ENCODE measurements at places on chromosomes 1 and 21. TPM values are rescaled to one million over a fixed set of nuclear protein-coding genes. Genes with fewer than 3 reads are reported as not detected.
A peak's percentile ranks its signal among the peaks of the same experiment; 100 is the strongest.

GRCh38 chr1:42290130-42290529 is 44.9 kb downstream of the FOXJ3 start:
- DNase-seq: no peak

- DNase-seq: no peak
Observed at GRCh38 chr1:221076391-221076811, 197.2 kb downstream of the HLX start.

- DNase-seq: no peak
Observed at GRCh38 chr21:33383056-33383888, 19.9 kb upstream of the IFNGR2 start.

DNA sequence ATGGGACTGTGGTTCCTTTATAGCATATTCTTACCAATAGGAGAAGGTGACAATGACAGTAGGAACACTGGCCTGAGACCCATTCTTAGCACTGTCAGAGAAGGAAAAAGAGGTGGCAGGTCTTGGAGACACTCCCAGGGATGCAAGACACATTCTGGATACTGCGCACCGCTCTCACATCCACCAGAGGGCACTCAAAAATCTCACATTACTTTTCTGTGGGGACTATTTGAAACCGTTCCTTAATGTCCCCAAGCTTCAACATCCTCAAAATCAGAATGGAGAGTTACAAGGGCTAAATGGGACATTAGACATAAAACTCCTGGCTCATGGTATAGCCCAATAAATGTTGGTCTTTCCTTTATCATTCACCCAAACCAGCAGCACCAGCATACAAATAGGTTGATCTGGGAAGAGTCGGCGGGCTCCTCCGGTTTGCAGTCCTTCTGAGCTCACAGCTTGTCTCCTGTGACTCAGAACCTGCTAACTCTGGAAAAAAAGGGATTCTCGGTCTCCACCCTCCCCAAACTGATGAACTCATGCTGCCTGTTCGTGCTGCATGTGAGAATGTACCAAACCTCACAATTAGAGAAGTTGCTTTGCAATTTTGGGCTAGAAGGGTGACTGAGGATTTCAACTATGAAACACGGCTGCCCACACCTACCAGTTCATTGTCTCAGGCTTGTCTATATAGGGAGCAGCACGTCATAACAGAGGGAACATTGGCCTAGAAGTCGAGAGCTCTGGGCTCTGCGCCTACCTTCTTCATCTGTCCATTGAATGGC is 40.2 kb downstream of the IL12RB2 start:
- DNase-seq: peak; percentile 45

GRCh38 chr1:177256153-177257075 is 85.7 kb downstream of the BRINP2 start:
- DNase-seq: peak; percentile 60

DNA sequence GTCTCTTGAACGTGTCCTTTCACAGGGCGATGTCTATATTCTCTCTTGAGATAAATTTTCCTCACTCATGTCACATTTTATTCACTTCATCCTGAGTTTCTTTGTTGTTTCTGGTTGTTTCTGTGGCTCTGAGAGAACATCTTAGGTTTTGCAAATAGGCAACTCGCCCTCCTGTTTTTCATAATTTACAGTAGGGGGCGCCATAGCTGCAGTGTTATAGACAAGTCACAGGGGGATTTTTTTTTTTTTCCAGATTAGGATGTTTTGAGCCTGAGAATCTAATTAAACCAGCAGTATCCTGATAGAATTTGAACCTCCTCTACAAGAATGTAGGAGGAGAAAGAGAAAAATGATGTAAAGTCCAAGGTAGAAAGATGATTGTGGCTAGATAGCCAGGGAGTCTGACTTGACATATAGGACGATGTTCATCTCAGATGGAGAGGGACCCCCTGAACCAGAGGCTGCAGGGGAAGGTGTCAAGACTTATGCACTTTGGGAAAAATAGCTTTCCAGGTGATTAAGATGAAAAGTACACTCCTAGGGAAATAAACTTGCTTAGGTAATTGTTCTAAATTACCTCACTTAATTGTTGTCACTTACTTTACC is 76.3 kb downstream of the ZP4 start:
- DNase-seq: no peak

DNA sequence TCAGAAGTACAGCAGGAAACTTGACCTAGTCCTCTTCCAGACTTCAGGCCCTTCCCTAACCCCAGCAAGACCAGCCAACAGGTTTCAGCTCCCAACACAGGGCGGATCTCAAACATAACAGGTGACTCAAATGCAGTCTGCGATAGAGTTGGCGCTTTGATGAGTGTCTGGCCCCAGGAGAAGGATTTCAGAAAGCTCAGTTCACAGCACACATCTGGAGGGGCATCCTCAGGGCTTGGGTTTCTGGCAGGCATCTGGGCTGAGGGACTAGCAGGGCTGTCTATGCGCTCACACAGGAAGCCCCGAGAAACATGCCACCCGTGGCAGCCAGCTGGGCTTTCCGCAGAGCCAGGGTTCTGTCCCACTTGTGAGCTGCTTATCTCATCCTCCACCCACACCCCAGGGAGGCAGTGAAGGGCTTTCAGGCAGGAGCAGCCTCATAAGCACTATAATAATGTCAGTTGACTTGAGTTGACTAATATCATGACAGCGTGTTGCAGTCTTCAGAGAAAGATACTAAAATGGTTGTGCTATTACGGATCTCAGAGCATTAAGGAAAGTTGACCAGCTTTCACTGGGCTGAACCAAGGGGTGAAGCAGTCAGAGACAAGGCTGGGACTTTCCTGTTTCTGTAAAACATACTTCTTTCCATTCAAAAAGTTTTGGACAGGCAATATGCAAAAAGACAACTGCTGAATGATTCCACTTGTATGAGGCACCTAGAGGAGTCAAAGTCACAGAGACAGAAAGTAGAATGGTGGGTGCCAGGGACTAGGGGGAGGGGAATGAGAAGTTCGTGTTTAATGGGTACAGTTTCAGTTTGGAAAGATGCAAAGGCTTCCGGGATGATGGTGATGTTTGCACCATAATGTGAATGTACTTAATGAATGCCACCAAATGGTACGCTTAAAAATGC is 233.0 kb upstream of the IRF2BP2 start:
- no peak for DNase-seq

GRCh38 chr1:19819701-19820100 is 4.6 kb upstream of the RNF186 start:
- no peak for DNase-seq

DNA sequence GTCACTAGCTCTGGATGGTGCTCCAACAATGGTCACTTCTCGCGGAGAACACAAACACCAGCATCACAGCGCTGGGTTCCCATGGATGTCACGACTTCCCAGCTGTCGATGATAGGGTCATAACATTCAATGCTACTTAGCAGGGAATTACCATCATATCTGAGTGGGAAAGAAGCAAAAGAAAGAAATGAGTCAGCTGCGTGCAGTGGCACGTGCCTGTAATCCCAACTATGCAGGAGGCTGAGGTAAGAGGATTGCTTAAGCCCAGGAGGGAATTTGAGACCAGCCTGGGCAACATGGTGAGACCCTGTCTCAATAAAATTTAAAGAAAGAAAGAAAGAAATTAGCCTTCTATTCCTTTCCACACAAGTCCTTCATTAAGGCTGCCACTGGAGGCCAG is 3.6 kb upstream of the RABIF start:
- no peak for DNase-seq

DNA sequence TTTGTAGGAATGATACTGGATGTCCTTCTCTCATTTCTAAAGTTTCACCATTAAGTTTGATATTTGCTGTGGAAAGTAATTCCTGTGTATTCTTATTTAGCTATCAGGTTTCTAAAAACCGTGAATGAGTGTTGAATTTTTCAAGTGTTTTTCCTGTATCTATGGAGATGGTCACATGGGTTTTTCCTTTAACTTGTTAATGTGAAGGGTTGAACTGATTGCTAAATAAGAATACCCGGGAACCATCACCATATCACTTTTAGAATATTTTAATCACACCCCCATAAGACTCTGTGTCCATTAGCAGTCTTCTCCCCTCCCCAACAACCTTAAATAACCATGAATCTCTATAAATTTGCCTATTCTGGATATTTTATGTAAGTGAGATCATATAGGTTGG is 16.5 kb upstream of the ASAP3 start:
- no peak for DNase-seq

GRCh38 chr21:19197950-19198349 is 794.4 kb upstream of the TMPRSS15 start:
- no peak for DNase-seq

DNA sequence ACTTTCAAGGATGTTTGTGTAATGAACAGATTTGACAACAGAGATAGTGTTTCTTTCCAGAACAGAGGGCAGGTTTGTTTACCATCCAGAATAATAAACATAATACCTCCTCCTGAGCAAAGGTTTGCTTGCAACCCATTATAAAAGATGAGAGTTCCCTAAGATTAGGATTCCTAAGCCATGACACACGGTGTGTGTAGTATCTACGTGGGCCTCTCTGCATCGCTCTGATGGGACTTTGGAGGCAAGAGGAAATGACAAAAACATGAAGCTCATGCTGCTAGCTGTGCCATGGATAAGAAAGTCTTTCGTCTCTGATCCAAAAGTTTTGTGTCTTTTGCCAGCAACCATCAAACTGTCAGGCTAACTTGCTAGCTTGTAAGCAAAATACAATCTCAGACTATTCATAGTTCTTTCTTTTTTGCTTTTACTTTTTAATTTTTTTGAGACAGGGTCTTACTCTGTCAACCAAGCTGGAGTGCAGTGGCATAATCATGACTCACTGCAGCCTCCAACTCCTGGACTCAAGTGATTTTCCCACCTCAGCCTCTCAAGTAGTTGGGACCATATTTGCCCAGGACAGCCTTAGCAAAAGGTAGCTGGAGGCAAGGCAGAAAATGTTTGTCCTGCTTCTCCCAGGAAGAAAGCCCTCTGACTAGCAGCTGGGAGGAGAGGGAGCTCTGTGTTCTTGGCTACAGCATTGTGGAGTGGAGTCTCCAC is 81.1 kb downstream of the LHX4 start:
- no peak for DNase-seq

DNA sequence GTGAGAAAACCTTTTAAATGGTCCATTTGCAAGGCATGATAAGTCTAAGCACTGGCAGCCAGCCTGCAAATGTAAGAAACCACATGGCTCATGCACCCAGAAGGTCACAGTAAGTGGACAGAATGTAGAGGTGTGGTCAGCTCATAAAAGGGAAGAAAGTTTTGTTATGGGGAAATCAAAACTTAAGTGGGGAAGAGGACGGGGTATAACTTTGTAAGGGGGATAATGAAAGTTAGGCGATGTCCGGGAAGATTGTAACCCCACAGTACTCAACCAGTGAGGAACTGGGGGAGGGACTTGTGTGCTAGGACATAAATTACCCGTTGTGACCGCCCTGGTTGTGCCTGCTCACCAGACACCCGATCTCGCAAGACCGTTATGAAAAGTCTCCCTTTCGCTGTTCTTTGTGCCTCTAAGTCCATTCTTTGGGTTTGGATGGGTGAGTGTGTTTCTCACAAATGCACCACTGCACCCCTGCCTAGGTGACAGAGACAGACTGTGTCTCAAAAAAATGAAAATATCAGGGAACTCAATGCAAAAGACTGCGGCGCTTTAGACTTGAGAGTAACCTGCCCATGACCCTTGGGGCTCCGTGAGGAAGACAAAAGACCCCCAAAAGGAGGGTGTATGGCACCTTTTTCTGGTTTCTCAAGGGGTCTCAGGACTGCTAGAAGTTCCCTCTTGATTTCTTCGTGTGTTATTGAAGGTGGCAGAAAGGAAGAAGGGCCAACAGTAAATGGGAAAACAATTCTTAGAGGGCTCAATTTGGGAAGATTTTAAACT is 28.6 kb upstream of the ZNF496 start:
- no peak for DNase-seq

DNA sequence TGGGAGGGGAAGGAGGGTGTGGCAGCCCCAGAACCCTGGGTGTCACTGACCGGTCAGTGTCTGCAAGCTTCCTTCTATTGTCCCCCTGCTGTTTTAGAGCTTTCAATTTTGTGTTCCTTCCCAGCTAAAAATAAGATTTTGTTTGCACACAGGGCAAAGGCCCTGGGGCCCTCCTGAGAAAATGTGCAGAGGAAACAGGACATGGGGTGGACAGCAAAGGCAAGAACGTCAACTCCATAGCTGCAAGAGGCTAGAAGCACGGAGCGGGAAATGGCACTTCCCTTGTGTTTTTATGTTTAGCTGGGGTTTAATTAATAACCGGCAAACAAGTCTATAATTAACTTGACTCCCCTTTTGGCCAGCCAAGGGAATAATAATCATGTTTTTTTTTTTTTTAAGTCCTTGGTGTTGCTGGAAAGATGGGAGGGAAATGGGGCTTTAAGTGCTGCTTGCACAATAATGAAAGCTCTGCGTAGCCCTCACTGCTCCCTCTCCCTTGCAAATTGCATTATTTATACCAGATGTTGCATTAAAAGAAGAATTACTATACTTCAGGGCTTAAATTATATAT is 261.4 kb upstream of the USP24 start:
- DNase-seq: no peak

GRCh38 chr1:4915154-4915553 is 260.7 kb downstream of the AJAP1 start:
- DNase-seq: no peak

DNA sequence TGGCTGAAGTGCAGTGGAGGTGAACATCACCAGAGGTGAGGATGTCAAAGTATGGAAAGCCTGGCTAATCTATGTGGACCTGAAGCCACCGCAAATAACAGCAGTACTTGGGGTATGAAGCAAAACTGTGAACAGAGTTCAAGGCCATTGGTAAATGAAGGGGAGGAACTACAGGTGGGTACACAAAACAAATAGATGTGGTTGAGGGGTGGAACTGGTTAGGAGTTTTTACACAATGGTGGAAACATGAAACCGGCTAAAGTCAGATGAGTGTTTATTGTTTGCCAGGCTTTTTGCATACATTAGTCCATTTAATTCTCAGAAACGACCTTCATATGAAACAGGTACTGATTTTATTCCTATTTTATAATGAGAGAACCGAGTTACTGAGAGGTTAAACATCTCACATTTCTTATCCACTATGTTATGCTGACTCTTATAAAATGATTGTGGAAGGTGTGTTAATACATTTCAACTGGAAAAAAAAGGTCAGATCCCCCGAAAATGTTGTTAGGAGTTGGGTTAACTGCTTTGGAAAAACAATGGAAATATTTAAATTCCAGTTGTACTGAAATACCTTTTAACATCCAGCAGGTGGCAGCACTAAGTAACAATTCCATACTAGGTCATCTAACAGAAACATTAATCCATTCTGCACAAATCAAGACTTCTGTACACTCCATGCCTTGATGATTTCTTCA is 44.3 kb upstream of the GTF2B start:
- DNase-seq: no peak

DNA sequence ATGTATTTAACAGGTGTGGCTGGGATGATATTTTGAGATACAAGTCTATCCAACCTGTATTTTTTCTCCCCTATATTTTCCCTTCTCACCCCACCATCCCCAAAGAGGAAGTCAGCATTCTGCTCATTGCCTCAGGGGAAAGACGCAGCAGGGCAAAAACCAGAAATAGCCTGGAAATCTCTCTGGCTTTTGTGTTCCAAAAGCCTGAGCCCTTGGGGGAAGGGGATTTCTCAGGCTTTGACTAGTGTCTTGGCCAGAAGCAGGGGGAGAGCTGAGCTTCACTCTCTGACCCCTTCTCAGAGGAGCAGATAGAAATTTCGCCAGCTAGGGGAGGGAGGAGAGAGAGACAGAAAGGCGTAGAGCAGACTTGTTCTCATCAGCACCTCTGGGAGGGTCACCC is 244.7 kb downstream of the RRAGC start:
- no peak for DNase-seq

- DNase-seq: no peak
Observed at GRCh38 chr1:232471250-232471649, 158.7 kb downstream of the SIPA1L2 start.

Gene CNN3
- 110 TPM for total RNA-seq

Gene CACNA1S
- total RNA-seq: 0.20 TPM

Gene RUNX3
- 0.37 TPM for total RNA-seq

Gene SPRTN
- 10.7 TPM for total RNA-seq

Gene MRPS15
- 41.3 TPM for total RNA-seq

Gene BRINP3
- total RNA-seq: 32.2 TPM

Gene RHD
- total RNA-seq: not detected

Gene MRTO4
- 35.9 TPM for total RNA-seq
